ENCODE measurements at places on chromosomes 6 and 20.
A peak's percentile ranks its signal among the peaks of the same experiment; 100 is the strongest.

DNA sequence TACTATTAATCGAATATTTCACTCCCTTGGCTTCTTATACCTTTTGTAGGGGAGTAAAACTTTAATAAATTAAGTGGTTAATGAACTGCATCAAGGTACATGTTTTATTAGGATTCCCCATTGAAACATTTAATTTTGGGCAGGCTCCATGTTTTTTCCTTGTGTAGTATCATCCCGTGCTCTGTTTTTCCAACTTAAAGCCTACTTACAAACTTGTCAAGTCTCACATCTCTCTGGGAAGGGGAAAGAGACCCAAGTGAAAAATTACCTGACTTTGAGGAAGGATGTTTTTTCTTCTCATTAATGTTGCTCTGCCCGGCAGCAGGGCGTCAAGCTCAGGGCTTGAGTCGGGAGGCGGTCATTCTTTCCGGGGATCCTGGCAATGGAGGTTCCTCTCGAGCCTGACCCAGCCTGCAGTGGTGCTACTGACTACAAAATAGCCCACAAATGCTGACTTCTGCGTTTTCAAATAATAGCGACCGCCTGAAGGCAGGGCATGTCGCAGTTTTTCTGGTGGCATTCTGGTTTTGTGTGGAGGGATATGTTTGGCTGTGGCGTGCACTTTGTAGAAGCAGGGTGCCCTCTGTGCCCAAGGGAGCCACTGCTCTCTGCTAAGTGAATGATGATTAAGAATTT lies 2.4 kb downstream of the DSP start:
- DNase-seq: no peak

- DNase-seq: no peak
These were observed 16.1 kb upstream of the HFE start for GRCh38 chr6:26071135-26071534.

GRCh38 chr6:162684961-162685360 lies 42.6 kb downstream of the PRKN start:
- no peak for DNase-seq

DNA sequence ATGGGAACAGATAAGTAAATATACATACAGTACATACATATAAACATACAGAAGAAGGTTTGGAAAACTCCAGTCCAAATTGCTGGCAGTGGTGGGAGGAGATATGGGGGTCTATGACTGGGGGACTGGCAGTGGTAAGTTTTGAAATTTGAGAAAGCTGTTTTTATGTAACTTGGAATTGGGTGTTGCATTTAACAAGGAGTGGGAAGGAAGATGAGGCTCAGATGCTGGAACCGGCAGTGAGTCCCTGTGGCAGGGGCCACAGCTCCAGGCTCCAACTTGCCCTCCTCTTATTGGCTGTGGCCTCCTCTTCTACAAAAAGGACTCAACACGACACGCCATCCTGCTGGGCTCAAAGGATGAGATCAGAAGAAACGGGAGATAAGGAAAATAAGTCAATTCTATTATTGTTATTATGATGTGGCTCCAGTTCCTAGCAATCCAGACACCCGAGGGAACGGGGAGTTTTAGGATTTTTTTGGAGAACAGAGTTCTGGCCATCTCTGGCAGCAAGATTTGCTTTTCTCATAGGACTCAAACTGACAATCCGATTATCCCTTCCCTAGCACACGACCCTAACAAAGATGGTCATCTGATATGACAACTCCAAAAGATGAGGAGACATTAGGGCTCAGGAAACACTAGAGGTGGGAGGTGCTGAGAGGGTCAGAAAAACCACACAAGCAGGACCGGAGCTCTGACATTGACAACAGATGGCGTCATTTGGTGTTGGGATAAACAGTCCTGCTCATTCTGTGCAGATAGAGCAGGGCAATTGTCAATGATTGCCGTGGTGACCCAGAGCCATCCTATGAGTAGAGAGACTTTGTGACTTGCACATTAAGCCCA lies 6.0 kb upstream of the TGM2 start:
- DNase-seq: no peak

- DNase-seq: no peak
These were observed at the start of gene ZBTB46 for GRCh38 chr20:63830841-63831588. Gene ZBTB46 (minus strand): TSS chr20:63831264. CDS start chr20:63790757, 40,507 bp downstream.

GRCh38 chr20:25356271-25356933 lies 34.2 kb downstream of the ABHD12 start:
- DNase-seq: no peak

GRCh38 chr6:37083243-37084138 lies 78.0 kb downstream of the FGD2 start:
- no peak for DNase-seq

DNA sequence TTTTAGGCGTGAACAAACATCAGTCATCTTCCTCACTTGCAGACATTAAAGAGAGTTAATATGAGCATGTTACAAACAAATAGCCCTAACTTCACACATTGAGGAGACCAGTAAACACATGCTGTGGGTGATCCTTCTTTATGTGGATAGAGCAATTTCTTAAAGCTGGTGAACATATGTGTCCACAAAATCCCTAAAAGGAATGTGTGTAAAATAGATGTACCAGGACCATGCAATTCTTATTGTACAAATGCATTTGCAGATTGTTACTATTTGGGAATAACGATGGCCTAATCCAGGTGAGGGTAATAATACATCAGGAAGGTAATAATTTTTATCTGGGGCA lies 228.9 kb downstream of the ALDH8A1 start:
- DNase-seq: no peak

GRCh38 chr20:5797843-5798462 lies 47.8 kb downstream of the SHLD1 start:
- DNase-seq: peak; percentile 71

DNA sequence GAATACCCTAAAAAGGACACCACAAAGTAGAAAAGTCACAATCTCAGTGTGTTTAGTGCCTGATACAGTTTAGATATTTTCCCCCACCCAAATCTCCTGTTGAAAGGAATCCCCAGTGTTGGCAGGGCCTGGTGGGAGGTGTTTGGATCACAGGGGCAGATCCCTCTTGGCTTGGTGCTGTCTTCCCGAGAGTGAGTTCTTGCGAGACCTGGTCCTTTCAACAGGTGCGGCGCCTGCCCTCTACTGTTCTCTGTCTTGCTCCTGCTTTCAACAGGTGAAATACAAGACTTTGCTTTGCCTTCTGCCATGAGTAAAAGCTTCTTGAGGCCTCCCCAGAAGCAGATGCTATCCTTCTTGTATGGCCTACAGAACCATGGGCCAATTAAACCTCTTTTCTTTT lies 534.3 kb upstream of the NRSN1 start:
- DNase-seq: no peak

DNA sequence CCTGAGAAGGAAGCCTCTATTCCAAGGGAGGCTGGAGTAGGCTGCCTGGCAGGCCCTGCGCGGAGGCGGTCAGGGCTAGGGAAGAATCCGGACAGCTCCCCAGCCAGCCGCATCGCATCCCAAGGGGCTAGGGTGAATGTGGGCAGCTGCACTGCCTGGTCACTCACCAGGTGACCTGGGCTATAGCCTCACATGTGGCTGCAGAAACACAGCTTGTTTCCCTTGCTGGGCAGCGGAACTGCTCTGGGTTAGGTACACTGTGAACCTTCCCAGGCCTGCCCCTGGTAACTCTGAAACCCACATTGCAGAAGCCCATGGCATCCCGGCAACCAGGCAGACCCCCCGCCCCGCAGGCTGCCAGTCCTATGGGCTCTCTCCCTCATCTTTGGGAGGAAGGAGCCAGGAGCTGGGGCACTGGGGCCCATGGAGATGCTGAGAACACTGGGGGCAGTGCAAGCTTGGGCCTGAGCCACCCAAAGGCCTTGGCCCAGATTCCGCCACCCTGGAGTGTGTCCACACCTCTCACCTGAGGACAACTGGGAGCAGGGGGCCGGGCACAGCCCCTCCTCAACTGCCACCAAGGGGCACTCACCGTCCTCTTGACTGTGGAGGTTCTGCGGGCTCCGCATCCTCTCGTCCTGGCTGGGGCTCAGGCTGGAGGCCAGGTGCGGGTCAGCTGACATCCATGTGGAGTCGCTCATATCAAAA lies 111.0 kb downstream of the NOL4L start:
- no peak for DNase-seq

DNA sequence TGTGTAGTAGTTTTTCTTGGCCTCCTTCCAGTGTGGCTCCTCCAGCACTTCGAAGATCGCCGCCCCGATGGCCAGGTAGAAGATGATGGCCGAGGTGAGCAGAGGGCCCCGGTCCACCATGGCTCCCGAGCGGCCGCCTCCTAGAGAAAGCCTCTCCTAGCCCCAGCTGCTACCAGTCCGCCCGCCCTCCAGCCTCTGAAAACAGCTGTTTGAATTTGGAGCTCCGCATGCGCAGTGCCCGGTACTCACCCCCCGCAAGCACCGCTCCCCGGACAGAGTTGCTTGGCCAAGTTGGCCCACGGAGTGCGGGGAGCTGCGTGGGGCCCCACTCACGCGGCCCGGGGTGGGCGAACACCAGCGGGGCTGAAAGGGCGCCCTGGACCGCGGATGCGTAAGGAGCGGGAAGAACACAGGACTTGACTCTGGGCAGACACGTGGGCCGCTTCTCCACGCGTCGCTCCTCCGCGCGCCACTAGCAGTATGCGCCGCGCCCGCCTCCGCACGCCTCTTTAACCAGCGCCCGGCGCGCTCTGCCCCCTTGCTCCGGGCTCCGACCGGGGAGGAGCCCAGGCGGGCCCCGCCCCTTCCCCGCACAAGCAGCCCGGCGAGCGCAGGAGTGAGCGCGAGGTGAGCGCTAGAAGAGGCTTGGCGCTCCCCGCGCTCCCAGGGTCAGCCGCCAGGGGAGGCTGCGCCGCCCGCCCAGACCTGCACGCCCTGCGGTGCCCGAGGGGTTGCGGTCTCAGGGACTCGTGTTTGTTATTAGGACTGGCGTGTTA lies at the start of gene KCNK5:
KCNK5 (minus strand) TSS at position 484 of the 776 bp plus-strand sequence; CDS start at position 120, 364 bp downstream.
- peak; percentile 62 for DNase-seq

GRCh38 chr6:15690510-15690909 lies 27.7 kb upstream of the DTNBP1 start:
- no peak for DNase-seq

DNA sequence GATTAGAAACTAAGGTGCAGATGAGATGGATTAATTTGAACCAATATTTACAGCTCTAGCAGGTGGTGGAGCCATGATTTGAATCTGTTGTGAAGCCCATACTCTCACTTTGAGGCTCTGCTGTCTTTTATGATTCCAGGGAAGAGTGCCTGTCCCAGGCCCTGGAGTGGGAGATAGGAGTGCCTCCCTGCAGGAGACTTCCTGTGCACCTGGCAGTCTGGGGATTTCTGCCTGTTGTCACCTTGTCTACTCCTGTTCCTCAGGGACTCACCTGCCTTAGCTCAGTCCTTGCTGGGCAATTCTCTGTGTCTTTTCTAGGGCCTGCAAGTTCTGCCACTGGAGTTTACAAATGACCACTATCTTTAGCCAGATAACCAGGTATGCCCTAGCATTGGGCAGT lies 46.3 kb downstream of the SCAND1 start:
- DNase-seq: no peak

DNA sequence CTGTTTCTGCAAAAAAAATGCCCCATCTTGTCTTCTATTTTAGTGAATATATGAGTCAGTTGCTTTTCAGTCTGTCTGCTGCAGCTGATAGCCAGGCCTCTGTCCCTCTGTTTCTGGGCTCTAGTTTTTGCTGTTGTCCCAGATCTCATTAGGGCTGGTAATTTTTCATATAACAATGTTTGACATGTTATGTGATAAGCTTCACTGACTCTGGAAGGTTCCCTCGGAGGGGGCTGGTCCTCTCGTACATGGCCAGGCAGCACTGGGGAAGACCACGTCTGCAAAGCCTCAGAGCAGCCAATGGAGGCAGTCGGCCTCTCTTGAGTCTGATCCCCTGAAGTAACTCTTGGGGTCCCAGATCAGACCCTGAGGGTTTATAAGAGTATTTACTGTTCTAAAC lies 223.8 kb downstream of the THBS2 start:
- no peak for DNase-seq

GRCh38 chr6:128725271-128726233 lies 157.4 kb upstream of the LAMA2 start:
- DNase-seq: no peak
